ENCODE measurements at places on chromosomes 13 and 19.

- DNase-seq, result no peak
Measured at GRCh38 chr19:44694184-44694579, 4.8 kb upstream of the CEACAM16 start.

GRCh38 chr19:6030214-6030507 lies 52.2 kb upstream of the RANBP3 start:
- DNase-seq, result no peak

- DNase-seq, result no peak
Measured at GRCh38 chr13:107211073-107211472, 643.1 kb upstream of the ARGLU1 start.

- DNase-seq, result no peak
Measured at GRCh38 chr19:20423381-20424197, 142.0 kb downstream of the ZNF737 start.

DNA sequence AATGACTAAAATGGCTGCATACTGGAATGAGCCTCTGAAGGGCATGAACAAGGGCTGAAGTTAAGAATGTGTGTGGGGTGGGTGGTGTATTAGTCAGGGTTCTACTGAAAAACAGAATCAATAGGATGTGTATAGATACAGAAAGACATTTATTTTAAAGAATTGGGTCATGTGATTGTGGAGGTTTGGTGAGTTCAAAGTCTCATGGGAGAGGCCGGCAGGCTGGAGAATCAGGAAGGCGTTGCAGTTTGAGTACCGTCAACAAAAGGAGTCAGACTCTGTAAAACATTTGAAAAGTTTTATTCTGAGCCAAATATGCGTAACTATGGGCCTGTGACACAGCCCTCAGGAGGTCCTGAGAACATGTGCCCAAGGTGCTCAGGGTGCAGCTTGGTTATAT lies 24.5 kb upstream of the CYSLTR2 start:
- no peak for DNase-seq

DNA sequence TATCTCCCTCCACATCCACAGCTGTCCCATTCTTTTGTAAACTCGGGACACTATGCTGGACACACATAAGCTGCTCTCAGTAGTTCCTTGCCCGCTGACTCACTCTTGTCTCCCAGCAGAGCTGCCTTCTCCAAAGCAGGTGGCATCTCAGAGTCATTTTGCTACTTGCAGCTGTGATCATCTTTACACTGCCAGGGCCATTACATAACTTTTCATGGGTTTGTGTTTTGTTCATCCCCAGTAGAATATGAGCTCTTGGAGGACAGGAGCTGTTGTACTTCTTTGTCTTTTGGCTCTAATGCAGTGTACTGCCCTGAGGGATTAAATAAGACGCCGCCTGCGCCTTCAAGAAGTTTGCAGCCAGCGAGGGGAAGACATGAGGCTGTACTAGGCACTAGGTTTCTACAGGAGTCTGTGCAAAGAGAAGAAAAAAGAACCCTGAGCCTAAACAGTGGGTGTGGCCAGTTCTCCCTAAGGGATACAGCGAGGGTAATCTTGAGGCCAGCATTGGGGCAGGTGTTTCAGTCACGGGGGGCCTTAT lies 40.8 kb upstream of the GPR183 start:
- DNase-seq, result no peak

DNA sequence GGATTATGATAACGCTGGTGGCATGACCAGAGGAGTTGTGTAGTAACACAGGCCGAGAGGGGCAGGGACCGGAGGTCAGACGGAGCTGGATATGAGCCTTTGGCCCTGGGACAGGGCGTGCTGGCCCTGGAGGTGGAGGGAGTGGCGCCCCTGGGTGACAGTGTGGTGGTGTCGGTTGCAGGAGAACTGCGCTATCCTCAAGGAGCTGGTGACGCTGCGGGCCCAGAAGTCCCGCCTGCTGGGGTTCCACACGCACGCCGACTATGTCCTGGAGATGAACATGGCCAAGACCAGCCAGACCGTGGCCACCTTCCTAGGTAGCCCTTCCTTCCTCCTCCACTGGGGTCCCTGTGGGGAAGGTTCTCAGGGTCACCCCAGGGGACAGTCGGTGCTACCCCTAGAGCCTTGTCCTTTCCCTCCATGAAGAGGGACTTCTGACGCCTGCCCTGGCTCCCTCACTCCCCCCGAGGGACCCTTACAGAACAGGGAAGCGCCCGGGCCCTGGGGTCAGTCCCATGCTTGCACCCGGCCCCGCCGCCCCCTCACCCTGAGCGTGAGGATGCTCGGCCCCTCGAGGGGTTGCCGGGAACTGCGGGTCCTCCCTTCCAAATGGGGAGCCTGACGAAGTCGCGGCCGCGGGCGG lies 12.8 kb upstream of the ZNF554 start:
- DNase-seq, result no peak

DNA sequence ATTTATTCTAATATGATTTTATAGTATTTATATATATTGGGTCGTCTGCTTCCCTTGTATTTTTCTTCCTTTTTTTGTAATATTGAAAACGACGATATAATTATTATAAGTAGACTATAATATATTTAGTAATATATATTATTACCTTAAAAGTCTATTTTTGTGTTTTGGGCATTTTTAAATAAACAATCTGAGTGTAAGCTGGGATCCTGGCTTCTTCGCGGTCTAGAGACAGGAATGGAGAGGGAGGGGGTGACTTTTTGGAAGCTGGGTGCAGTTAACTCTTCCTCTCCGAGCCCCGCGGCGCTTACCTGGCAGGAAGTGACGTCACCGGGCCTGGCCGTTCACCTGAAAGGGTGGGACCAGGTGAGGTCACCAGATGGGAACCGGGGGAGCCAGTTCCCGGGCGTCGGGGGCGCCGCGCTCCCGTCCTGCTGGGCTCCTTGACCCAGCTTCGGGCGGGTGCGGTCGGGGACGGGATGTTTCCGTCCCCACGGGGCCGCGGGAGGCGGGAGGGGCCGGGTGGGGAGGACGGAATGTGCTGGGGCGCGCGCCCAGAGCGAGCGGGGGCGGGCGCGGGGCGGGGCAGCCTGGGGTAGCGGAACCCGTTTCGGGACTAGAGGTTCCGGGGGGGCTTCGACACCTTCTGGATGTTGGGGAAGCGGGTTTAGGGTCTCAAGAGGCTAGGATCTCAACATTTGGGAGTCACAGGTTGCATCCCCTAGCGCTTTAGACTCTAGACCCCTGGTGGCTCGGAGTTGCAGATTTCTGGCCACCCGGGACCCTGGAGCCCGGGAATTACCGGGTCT lies 2.8 kb downstream of the ZFP36 start:
- no peak for DNase-seq

DNA sequence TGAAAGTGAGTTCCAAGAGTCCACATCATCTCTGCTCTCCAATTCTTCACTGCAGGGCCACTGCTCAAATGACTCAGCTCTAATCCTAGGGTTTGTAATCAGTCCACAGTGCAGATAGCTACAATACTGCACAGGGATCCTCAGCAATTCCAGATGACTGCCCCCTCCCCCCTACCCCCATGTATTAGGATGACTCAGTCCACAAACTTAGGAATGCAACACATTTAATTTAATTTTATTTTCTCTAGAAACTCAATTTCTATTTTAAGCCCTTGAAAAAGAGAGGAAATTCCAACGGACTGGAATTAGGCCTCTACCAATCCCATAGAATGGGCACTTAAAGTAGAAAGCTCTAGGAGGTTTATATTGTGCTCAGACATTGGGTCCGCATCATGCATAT lies 173.8 kb upstream of the SOX21 start:
- no peak for DNase-seq

GRCh38 chr13:35856084-35856483 lies 275.1 kb downstream of the DCLK1 start:
- no peak for DNase-seq

- no peak for DNase-seq
Measured at GRCh38 chr13:22049384-22049783, 378.5 kb downstream of the FGF9 start.

DNA sequence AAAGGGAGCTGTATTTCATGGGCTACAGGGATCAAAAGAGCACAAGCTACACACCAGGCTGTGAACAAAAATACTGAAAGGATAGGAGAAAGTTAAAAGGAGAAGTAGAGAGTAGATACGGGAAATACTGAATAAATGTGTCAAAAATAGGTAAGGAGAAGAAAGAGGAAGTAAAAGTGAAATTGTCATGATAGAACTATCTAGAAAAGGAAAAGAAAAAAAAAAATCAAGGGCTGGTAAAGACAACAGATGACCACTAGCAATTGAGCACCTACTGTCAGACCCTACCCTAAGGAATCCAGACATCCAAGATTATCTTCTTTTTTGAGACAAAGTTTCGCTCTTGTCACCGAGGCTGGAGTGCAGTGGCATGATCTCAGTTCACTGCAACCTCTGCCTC lies 4.8 kb downstream of the RUBCNL start:
- DNase-seq, result no peak

GRCh38 chr13:37539976-37540605 lies 58.5 kb downstream of the POSTN start:
- no peak for DNase-seq

- no peak for DNase-seq
Measured at GRCh38 chr19:7928741-7929701, 3.1 kb upstream of the CTXN1 start.

- DNase-seq, result no peak
Measured at GRCh38 chr19:15248648-15249527, 16.6 kb upstream of the EPHX3 start.

DNA sequence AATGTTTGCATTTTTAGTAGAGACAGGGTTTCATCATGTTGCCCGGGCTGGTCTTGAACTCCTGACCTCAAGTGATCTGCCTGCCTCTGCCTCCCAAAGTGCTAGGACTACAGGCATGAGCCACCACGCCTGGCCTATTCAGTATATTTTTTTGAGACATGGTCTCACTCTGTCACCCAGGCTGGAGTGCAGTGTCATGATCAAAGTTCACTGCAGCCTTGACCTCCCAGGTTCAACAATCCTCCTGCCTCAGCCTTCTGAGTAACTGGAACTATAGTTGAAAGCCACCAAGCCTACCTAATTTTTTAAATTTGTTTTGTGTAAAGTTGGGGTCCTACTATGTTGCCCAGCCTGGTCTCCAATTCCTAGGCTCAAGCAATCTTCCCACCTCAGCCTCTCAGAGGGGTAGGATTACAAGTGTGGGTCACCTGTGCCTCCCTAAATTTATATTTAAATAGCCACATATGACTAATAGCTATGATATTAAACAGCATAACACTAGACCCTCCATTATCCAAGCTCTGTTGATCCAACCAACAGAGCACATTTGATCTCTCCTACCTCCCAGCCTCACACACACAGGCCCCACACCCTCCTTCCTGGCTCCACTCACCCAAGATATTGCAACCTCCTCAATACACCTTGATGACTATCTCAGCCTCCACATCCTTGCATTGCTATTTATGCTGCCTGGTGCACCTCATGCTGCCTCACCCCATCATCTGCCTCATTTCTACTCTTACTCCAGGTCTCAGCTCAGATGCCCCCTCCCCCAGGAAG lies 2.1 kb upstream of the CEACAM19 start:
- DNase-seq, result no peak

DNA sequence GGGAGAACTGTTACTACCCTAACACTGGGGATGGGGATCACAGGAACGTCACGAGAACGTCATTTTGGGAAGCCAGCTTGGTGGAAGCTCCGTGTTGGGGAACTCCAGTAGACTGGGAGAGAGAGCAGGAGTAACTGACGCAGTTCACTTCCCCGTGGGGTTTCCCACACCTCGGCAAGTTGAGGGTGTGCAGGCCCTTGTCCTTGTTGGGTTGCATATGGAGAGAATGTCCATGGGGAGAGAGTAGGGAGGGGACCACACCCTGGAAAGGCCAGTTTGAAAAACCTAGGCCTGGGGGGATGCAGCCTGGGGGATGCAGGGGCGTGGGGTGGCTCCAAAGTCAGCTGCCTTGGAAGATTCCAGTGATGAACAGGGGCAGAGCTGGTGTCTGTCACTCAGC lies 50.7 kb upstream of the MCF2L start:
- DNase-seq, result no peak

DNA sequence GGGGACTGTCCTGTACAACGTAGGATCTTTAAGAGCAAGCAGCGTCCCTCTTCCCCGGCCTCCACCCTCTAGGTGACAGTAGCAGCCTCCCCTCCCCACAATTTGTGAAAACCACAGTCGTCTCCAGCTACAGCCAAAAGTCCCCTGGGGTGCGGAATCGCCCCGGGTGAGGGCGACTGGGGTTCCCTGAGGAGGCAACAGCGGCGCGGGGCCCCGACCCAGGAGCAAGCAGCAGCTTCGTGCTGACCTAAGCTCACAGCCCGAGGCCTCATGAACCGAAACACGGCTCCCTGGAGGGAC lies 322 bp downstream of the ZNF558 start:
- no peak for DNase-seq

DNA sequence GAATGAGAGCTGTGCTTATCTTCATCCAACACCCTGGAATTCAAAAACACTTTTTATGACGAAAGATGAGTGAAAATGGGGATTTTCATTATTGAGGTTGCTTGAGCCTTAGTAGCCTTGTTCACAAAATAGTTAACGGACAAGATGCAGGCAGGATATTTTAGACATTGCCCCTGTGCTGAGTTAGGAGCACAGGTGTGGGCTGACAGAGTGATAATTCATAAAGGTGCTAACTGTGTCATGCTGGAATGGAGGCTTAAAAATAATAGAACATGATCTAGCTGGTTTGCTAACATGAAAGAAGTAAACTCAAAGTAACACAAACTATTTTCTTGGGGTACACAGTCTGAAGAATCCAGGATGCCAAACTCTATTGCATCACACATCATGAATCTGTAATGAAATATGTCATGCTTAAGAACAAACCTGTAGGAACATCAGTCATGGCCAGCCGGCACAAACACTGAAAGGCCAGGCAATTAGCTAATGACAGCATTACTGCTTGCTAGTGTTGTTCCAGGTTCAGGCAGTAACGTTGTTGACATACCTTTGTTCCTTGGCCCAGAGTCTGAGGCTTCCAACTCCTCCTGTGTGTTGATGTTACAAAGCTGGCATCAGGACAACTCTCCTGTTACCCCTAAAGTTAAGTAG lies 55.3 kb downstream of the FRY start:
- DNase-seq, result no peak

DNA sequence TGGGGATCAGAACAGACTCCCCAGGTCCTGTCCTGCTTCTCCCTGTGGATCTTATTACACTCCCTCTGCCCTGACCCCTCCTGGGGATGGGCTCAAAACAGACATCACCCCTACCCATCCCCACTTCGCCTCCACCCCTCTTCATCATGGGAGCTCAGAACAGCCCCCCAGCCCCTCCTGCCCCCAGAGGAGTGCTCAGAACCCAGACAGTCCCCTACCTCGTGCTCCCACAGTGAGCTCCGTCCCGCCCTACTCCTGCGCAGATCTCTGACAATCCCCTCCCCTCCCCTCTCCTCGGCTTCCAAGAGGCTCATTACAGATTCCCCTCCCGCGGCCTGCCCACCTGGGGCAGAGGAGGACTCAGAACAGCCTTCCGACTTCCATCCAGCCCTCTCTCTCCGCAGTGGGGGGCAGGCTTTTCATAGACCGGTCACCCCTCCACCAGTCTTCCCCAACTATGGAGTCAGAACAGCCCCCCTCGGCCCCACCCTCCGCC lies 6.1 kb downstream of the NXNL1 start:
- no peak for DNase-seq

Measured in activated CD4-positive, alpha-beta T cell treated with anti-CD3 and anti-CD28 coated beads, Interleukin-2, amount 50 U/mL, for 24 hours (primary cell).